Adipose tissue (tissue), 3 donors: ENCODE measurements at places on chromosomes 1 and 21. TPM values are rescaled to one million over a fixed set of nuclear protein-coding genes. Genes with fewer than 3 reads are reported as not detected.

UBE2U gene
- polyA plus RNA-seq: 0.09 TPM

SMYD3 gene
- 4.8 TPM for polyA plus RNA-seq

KLF17 gene
- not detected for polyA plus RNA-seq

NID1 gene
- polyA plus RNA-seq: 143 TPM

HRNR gene
- polyA plus RNA-seq: not detected

GIPC2 gene
- polyA plus RNA-seq: 2.2 TPM

KRTAP21-3 gene
- not detected for polyA plus RNA-seq

AMY1C gene
- not detected for polyA plus RNA-seq

CSF3R gene
- polyA plus RNA-seq: 36.2 TPM

SLC9A1 gene
- polyA plus RNA-seq: 6.6 TPM

PM20D1 gene
- polyA plus RNA-seq: 0.10 TPM

TMEM269 gene
- polyA plus RNA-seq: not detected

CASZ1 gene
- polyA plus RNA-seq: 3.7 TPM

PSMD4 gene
- polyA plus RNA-seq: 115 TPM

SPRR2B gene
- polyA plus RNA-seq: not detected

CNKSR1 gene
- polyA plus RNA-seq: 1.3 TPM

YIPF1 gene
- 16.5 TPM for polyA plus RNA-seq

HES4 gene
- 14.2 TPM for polyA plus RNA-seq

GJA4 gene
- 68.1 TPM for polyA plus RNA-seq

SYT14 gene
- 0.09 TPM for polyA plus RNA-seq

BOLA1 gene
- 19.7 TPM for polyA plus RNA-seq

FABP3 gene
- 30.1 TPM for polyA plus RNA-seq

OR6P1 gene
- not detected for polyA plus RNA-seq

FCRL2 gene
- not detected for polyA plus RNA-seq

CLDN14 gene
- polyA plus RNA-seq: not detected

C1orf185 gene
- polyA plus RNA-seq: not detected

MR1 gene
- polyA plus RNA-seq: 2.4 TPM

HSD11B1 gene
- 1.3 TPM for polyA plus RNA-seq

CR1L gene
- not detected for polyA plus RNA-seq

FMO1 gene
- 15.5 TPM for polyA plus RNA-seq

RHEX gene
- 0.79 TPM for polyA plus RNA-seq

KRTAP12-2 gene
- polyA plus RNA-seq: not detected

UCK2 gene
- 22.6 TPM for polyA plus RNA-seq

RGS16 gene
- 4.9 TPM for polyA plus RNA-seq

VHLL gene
- not detected for polyA plus RNA-seq

HHIPL2 gene
- polyA plus RNA-seq: not detected

MIGA1 gene
- polyA plus RNA-seq: 3.8 TPM

MARCKSL1 gene
- 14.5 TPM for polyA plus RNA-seq

LRRC53 gene
- polyA plus RNA-seq: not detected

IGSF21 gene
- 0.46 TPM for polyA plus RNA-seq

LCE1E gene
- polyA plus RNA-seq: not detected

KLHDC7A gene
- 0.24 TPM for polyA plus RNA-seq

KCNA3 gene
- 0.36 TPM for polyA plus RNA-seq

SLC45A1 gene
- 1.5 TPM for polyA plus RNA-seq

CD52 gene
- 15.8 TPM for polyA plus RNA-seq

LCE1B gene
- polyA plus RNA-seq: not detected

ILDR2 gene
- 0.10 TPM for polyA plus RNA-seq

PLEKHA6 gene
- polyA plus RNA-seq: 2.3 TPM

SPRR2F gene
- 0.90 TPM for polyA plus RNA-seq

TMEM125 gene
- not detected for polyA plus RNA-seq

LCE6A gene
- not detected for polyA plus RNA-seq

TFF2 gene
- polyA plus RNA-seq: 0.94 TPM

PRR9 gene
- not detected for polyA plus RNA-seq

LCE1D gene
- not detected for polyA plus RNA-seq

CA6 gene
- 0.04 TPM for polyA plus RNA-seq

SLC1A7 gene
- polyA plus RNA-seq: 0.03 TPM

ADPRS gene
- 19.8 TPM for polyA plus RNA-seq
